ENCODE measurements at places on chromosomes 5 and 9. TPM values are rescaled to one million over a fixed set of nuclear protein-coding genes. Genes with fewer than 3 reads are reported as not detected.

Gene AGXT2
- not detected for polyA plus RNA-seq

Gene NR4A3
- polyA plus RNA-seq = 0.13 TPM

Gene ADGRD2
- not detected for polyA plus RNA-seq

Gene SELENOP
- polyA plus RNA-seq = 11.2 TPM

Gene FCN2
- polyA plus RNA-seq = not detected

Gene SLC34A3
- polyA plus RNA-seq = not detected

Gene DBH
- polyA plus RNA-seq = not detected

Gene RORB
- polyA plus RNA-seq = not detected

Gene LECT2
- polyA plus RNA-seq = not detected

Gene PCDHGB5
- 1.8 TPM for polyA plus RNA-seq

Gene GMCL2
- not detected for polyA plus RNA-seq

Gene SPATA31C1
- not detected for polyA plus RNA-seq

Gene SAXO1
- not detected for polyA plus RNA-seq

Gene RALGDS
- polyA plus RNA-seq = 22.6 TPM

Gene LRRC70
- polyA plus RNA-seq = 0.22 TPM

Gene SPAAR
- polyA plus RNA-seq = not detected

Gene OR1J2
- polyA plus RNA-seq = not detected

Gene SLC6A19
- not detected for polyA plus RNA-seq

Gene LMBRD2
- 4.7 TPM for polyA plus RNA-seq
